Stimulated activated CD8-positive, alpha-beta memory T cell treated with anti-CD3 and anti-CD28 coated beads, Interleukin-7, amount 100 ng/mL, for 48 hours (primary cell): ENCODE measurements at places on chromosomes 7 and 10.

DNA sequence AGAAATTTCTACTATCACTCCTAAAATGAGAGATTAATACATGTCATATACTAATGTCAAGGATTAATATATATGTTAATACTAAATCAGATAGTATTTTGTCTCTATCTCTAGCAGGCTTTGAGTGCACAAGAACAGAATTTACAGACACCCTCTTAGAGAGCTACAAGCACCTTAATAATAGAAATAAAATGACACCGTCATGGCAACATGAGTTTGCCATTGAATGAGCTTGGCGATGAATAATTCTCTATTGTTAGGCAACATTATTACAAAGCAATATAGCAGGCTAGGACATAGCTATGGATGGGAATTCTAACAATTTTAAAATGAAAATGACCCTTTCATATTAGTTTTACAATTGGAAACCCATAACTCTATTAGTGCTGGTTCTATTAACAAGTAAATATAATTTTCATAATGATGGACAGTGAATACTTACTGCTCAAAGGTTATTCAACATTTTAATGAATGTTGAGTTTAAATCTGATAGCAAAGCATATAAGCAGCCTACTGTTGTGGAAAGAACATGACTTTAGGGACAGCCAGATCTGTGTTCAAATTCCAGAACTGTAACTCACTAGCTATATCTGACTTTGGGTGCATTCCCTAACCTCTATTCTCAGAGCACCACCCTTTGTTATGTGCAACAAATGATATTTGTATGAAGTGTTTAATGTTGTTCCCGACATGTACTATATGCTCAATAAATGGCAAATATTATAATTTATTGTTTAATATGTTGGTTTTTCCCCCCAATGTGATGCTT is 184.5 kb upstream of the DKK1 start:
- DNase-seq: no peak

DNA sequence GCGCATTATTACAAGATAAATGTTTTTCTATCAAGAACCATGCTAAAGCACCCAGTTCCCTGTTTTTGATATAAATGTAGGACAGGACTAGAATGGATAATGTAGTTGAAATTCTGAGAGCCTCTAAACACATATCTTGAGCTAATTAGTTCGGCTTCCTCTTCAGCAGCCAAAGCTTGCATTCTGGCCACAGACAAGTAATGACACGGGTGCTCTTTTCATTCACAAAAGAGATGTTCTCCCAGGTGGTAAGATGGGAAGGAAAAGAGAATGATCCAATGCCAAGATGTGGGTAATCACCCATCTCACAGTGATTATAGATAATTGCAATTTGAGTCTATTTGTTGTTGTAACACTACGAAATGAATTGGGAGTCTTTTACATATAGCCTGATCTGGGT is 246.5 kb downstream of the KIAA1217 start:
- DNase-seq: no peak

DNA sequence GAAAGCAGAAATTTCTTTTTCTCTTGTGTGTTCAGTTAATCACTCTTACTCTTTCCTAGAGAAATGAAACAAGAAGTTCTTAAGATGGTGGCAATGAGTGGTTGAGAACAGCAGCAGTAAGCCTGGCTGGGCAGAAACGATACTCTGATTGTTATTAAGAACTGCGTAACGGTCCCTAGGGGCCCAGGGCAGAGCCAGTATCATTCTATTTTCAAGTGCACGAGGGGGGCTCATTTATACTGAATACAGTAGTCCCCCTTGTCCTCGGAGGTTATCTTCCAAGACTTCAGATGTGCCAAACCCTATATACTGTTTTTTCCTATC is 64.9 kb downstream of the EEPD1 start:
- no peak for DNase-seq

GRCh38 chr7:93036807-93037206 is 81.0 kb downstream of the SAMD9 start:
- no peak for DNase-seq

DNA sequence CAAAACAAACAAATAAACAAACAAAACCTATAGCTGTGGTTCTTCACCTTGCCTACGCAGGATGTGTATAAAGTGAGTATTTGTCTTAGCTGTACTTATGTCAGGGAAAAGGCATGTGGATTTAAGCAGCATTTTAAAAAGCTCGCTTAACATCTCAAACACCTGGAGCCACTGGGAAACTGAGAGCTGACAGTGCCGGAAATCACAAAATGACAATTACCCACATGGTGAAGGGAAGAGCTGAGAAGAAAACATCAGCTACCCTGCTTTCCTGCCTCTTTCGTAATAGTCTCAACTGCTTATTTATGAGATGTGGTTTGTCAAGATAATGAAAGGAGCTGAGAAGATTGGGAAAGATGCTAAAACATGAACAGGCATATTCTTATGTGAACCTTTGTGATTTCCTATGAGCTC is 31.1 kb upstream of the MSMB start:
- no peak for DNase-seq

- DNase-seq: no peak
Observed at GRCh38 chr7:134649226-134649775, 2.6 kb downstream of the BPGM start.

DNA sequence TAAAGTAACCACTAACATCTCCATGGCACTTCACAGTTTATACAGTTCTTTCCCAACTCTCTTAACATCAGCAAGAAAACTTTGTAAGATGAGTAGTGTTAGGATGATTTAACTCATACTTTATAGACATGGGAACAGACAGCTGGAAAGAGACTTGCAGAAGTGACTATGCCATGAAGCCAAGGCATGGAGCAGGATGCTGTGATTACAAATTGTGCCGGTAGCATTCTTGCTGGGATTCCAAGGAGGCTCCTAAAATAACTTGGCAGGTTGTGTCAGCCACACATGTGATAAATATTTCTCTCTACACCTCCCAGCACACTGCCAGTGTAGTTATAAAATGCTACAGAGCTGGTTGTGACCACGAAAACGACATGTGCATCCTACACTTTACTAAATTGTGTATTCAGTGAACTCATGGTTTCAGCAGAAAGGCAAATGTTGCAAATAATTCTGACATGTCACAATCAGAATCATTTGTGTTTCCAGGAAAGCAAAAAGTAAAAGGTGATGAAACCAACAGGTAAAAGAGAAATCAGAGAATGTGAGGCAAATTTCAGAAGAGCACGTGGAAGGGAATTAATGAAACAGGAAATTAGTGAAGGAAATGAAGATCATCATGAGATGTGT is 5.6 kb upstream of the CYP3A4 start:
- no peak for DNase-seq

- no peak for DNase-seq
Observed at GRCh38 chr7:130973637-130974036, 239.6 kb upstream of the KLF14 start.

DNA sequence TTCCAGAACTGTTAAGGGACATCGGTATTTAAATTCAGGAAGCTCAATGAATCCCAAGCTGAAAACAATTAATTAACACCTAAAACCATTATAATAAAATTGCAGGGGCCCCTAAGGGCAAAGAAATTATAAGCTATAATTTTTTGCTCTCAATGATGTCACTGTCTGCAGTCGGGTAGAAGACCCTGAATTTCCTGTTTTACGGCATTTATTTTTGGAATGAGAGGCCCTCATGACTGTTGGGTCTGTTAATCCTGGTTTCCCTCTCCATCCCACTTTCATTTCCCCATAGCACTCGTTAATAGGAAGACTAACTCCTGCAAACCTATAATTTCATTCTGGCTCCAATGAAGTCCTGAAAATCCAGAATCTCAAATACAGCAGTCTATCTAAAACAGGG is 25.8 kb upstream of the GPR37 start:
- no peak for DNase-seq

- DNase-seq: no peak
Observed at GRCh38 chr7:134502463-134503371, 24.6 kb upstream of the AKR1B10 start.

GRCh38 chr10:19843487-19843886 is 27.3 kb downstream of the PLXDC2 start:
- no peak for DNase-seq

DNA sequence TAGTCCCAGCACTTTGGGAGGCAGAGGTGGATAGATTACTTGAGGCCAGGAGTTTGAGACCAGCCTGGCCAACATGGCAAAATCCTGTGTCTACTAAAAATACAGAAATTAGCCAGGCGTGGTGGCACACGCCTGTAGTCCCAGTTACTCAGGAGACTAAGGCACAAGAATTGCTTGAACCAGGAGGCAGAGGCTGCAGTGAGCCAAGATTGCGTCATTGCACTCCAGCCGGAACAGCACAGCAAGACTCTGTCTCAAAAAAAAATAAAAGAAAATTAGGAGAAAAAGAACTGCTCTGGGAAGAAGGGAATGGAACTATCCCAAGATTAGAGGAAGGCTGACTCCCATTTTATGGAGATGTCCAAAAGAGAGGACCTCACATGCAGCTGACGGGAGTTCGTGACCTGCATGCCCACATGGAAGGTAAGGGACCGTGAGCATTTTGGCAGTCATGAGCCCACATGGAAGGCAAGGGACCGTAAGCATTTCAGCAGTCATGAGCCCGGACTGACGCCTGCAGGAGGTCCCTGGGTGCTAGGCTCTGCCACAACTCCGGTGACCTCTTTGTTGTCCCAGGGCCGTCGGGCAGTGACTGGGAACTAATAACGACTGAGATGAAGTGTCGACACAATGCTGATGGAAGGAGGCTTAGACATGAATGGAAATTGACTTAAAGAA is 18.6 kb upstream of the GTPBP4 start:
- DNase-seq: no peak

DNA sequence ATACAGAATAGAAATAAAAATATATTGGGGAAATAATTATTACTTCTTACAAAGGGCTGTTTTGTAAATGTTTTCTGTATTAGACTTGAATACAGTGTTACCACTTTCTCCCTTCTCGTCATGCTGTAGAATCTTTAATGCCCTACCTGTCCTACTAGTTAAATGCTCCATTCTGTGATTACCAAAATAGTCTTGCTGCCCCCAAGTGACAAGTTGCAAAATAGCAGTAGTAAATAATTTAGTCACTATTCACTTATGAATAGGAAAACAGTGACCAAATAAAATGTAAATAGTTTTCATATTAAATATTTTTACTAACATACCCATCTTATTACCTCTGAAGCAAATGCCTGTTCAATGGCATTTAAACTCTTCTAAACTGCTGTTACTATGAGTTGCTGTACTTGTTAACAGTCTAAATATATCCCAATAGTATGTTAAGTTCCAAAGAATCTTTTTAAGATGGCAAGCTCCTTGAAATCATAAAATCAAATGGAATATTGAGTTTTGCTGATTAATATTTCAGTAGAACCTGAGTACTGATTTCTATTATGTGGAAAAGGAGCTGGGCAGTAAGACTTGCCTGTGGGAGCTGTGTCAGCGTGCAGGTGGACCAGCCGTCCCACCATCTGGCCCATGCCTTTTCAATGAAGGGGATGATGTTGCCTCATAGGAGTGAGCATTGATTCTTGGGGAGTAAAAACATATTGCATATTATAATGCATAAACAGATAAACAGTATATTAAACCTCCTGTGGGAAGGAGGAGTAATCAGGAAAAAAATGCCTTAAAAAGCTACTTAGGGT is 18.1 kb upstream of the OIT3 start:
- DNase-seq: no peak

DNA sequence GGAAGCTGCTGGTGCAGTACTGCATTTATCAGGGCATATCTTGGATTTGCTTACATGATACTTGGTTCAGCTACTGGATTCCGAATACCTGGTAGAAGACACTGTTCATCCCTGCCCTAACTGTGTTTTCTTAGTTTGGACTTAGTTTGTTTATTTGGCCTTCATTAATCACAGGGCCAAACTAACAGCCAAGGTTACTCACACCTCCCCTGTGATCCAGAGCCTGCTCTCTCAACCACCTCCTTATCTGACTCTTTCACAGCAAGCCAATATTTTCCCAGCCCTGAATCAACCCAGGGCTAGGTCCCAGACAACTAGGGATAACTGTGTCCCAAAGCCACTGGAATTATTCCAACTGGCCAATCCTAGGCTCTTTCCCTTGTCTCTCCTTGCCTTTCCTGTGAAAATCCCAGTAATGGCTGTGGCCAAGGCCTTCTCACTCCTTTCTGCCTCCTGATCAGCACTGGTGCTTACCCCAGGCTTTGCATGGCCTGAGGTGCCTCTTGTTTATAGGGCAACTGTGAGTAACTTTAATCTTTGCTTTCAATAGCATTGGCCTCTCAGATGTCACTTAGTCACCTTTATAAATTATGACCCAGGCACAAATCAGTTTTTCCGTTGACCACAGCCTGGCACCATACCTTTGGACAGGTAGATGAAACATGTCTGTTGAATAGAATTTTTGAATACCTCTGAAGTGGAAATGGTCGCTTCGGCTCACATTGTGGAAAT is 9.3 kb upstream of the JCAD start:
- no peak for DNase-seq

GRCh38 chr7:75738975-75739795 is 444 bp upstream of the HIP1 start:
- DNase-seq: peak; percentile 98

- no peak for DNase-seq
Observed at GRCh38 chr10:113791691-113792090, 40.2 kb downstream of the PLEKHS1 start.

DNA sequence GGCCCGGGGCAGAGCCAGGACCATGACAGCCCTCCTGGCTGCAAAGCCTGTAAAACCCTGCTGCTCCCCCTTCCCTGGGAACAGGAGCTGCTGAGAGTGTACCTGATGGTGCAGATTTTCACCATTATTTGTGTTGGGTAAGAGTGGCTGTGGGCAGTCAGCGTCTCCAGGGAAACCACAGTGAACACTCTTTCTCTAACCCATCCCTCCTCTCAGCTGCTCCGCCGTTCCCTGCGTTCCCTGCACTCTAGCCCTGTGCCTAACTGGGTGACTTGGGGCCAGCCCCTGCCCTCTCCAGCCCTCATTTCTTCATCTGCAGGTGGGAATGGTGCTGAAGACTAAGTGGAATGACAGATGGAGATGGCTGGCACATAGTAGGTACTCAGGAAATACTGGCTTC is 75.9 kb upstream of the PCBD1 start:
- DNase-seq: no peak

DNA sequence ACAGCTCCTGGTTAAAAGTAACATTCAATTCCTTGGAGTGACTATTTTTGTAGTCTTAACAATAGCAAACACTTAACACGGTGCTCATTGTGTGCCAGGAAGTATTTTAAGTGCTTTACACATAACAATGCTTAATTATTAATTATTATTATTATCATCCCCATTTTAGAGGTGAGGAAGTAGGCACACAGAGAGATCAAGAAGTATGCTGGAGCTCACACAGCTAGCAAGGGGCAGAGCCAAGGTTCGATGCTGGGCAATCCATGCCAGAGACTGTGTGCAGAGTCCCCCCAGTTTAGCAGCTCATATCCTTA is 48.2 kb upstream of the SMNDC1 start:
- DNase-seq: no peak

DNA sequence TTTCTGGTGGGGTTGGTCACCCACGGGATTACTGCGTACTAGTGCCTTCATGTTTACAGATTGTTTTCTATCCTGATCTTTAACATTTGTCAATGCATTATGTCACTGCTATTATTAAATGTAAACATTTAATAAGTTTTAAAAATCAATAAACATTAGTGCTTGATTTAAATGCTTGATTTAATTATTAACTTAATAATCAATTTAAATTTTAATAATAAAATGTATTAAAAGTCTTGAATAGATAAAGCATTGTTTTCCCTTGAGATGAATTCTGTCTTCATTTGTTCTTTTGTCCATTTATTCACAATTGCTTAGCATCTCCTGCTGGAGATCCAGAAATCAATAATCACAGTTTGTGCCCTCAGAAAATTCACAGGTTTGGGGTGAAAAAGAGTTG is 201.8 kb upstream of the HDAC9 start:
- no peak for DNase-seq
